Activated CD4-positive, alpha-beta memory T cell treated with anti-CD3 and anti-CD28 coated beads for 36 hours (primary cell): ENCODE measurements at places on chromosomes 1 and 21. TPM values are rescaled to one million over a fixed set of nuclear protein-coding genes. Genes with fewer than 3 reads are reported as not detected.
A peak's percentile ranks its signal among the peaks of the same experiment; 100 is the strongest.

- DNase-seq, result no peak
Observed at GRCh38 chr1:181131255-181131941, 42.9 kb downstream of the IER5 start.

- no peak for DNase-seq
Observed at GRCh38 chr1:45535988-45536766, 14.4 kb upstream of the AKR1A1 start.

GRCh38 chr1:53722025-53722424, 16.9 kb downstream of the GLIS1 start:
- DNase-seq, result no peak

- no peak for DNase-seq
Observed at GRCh38 chr1:31297277-31298247, 730 bp downstream of the ZCCHC17 start.

DNA sequence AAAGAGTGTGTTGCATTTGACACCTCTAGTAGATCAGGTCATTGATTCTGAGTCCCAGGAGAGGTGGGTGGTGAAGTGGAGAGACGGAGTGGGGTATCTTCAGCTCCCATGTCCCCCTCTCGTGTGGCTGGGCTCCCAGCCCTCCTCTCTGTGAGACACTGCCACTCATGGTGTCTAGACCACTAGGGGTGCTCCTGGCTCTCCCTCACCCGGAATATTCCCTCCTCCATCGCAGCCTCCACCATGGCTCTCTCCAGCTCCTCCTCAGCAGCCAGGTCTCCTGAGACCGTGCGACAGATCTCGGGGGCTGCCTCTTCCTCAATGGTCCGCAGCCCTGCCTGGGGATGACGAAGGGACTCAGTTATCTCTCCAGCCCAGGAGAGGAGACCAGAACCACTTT, 20.6 kb upstream of the KIF21B start:
- no peak for DNase-seq

GRCh38 chr21:36030581-36031189, 29.6 kb downstream of the SETD4 start:
- no peak for DNase-seq

DNA sequence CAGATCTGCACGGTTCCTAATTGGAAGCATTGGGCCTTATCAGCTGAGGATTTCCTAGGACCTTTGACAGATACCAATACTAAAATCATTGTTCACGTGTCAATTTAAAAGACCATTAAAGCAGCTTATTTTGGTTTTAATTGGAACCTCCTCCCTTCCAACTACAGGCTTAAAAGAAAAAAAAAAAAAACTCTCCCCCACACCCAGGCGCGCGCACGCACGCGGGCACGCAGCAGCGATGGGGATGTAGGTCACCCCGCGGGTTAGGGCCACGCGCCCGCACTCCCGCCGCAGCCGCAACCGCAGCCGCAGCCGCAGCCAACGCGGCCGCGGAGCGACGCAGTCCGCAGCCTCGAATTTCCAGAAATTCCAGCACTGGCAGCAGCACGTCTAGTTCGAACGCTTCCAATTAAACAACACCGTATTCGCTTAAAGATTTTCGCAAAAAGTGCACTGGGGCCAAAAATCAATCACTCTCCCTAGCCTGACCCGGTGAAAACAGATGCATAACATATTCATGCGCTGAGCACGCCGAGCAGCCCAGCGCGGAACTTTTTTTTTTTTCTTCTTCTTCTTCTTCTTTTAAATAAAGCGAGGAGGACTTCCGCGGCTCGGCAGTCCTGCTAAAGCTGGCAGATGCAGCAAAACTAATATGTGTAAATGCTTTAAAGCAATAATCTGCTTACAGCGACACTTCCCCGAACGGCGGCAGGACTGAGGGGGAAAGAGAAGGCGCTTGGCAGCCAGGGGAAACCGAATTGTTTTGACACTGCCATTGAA, 13.3 kb upstream of the BARHL2 start:
- DNase-seq, result no peak

- no peak for DNase-seq
Observed at GRCh38 chr1:231792634-231793033, 166.0 kb downstream of the DISC1 start.

DNA sequence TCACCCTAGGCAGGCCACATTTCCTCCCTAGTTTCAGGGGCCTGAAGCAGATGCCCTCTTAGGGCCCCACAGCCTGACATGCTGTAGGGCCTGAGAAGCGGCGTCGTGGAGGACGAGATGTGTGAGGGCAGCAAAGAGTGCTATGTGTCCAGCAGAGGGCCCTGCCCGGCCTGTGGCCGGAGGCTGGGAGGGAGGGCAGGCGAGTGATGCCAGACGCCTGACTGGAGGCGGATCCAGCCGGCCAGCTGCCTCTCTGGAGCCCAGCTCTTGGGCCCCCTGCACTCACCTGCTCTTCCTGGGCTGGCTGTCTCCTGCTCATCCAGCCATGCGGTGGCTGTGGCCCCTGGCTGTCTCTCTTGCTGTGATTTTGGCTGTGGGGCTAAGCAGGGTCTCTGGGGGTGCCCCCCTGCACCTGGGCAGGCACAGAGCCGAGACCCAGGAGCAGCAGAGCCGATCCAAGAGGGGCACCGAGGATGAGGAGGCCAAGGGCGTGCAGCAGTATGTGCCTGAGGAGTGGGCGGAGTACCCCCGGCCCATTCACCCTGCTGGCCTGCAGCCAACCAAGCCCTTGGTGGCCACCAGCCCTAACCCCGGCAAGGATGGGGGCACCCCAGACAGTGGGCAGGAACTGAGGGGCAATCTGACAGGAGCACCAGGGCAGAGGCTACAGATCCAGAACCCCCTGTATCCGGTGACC, at the start of gene GPR37L1:
Gene GPR37L1, plus strand, starts transcription at position 279 of the 697 bp plus-strand sequence. Its CDS starts 47 bp downstream, at position 326.
- no peak for DNase-seq

DNA sequence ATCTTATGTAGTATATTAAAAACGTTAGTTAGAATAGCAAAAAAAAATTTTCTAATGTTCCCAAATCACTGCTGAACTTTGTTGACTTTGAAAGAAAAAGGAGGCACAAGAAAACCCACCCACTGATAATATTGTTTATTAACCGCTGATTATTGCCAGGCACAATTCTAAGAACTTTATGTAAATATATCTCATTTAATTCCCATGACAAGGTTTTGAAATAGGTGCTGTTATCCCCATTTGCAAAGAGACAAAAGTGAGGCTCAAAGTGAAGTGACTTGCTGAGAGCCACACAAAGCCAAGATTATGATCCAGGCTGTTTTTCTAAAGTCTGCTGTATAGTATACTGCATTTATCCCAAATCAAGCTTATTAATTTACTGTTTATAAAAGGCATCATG, 56.4 kb downstream of the SASS6 start:
- DNase-seq, result no peak

GRCh38 chr21:19864476-19864875, 1133.7 kb upstream of the NCAM2 start:
- no peak for DNase-seq

DNA sequence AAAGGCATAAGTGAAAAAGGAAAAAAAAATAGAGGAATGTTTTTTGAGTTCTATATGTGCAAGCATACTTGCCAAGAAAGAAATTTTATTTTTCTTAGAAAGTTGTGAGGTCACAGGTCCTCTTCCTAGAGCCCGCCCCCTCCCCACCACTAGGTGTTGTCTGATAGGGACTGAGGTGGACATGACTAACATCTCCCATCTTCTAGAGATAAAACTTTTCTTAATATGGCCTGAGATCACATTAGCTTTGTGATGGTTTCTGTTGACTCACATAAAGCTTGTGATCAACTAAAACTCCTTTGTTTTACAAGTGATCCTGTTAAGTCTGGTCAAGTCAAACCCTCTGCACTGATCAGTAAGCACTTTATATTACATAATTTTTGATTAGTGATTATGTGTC, 33.4 kb upstream of the CITED4 start:
- peak; percentile 40 for DNase-seq

DNA sequence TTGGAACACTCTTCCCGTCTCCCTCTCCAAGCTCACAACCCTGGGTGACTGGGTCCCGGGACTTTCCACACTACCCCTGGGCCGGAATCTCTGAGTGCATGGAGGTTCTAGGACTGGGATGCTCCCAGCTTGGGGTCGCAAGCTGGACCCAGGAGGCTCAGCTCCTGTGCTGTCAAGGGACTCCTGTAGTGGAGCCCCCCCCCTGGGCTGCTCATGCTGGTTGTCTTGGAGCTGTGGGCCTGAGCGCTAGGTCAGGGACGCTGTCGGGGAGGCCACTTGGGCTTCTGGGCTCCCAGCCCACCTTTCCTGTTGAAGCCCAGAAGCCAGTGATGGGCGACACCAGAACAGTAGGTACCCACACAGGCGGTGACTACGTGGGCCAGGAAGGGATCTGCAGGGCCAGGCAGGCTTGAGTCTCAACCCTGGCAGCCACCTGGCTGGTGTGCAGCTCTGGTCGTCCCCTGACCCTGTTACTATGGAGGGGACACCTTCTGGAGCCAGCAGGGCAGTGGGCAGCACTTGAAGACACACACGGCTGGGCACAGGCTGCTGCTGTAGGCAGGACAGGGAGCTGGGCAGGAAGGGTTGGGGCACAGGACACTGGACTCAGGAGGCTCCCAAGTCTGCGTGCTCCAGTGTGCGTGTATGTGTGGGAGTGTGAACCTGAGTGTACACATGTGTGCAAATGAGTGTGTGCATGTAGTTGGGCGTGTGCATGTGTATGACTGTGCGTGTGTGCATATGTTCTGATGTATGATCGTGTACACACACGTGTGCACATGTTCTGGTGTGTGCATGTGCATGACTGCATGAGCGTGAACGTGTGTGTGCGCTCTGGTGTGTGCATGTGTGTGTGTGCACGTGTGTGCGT, 3.0 kb downstream of the MMEL1 start:
- no peak for DNase-seq

- DNase-seq, result no peak
Observed at GRCh38 chr1:48966583-48966982, 189.9 kb upstream of the BEND5 start.

DNA sequence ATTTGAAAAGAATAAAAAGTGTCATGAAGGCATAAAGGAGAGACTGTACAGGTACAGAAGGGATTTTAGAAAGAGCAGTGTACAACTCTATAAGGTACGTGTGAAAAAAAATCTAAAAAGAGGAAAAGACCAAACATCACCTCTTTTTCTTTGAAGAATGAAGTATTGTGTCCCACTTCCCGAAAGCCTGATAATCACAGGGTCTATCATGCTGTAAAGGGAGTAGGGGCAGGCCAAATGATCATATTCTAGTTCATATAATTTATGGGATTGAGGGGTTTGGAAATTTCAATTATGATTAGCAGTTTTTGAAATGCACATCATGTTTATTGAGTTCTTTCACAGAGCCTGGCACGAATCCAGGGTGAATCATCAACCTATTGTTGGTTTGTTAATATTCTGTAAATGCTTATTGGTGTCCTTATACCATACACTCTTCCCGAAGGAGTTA, 910 bp upstream of the RERE start:
- DNase-seq, result no peak

DNA sequence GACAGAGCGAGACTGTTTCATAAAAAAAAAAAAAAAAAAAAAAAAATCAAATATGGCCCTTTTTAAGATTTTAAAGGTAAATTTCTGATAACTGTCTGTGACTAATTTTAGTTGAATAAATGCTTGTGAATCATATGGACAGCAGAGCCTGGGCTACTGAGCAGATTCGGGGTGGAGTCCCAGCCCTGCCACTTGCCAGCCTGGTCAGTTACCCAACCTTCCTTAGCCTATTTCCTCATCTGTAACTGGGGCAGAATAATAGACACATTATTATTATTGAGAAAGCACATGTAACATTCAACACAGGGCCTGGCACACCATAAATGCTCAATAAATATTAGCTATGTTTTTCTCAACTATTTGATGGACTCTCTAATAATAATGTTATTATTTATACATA, 11.2 kb upstream of the H3-3A start:
- DNase-seq, result no peak

DNA sequence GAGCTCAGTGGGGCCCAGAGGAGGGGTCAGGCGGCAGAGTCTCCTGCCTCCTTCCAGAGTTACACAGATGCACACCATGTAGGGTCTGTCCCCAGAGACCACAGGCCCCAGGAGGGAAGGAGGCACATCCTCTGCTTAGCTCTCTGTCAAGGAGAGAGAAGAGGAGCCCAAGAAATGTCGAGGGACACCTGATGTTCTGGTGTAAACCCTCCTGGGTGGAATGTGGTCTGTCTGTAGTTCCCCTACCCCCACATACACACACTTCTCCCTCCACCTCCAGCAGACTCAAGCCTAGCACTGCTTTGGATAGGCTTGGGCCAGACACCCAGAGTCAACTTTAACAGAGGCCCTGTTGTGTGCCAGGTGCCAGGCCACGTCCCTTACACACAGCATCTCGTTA, 34.2 kb downstream of the KIF21B start:
- no peak for DNase-seq

DNA sequence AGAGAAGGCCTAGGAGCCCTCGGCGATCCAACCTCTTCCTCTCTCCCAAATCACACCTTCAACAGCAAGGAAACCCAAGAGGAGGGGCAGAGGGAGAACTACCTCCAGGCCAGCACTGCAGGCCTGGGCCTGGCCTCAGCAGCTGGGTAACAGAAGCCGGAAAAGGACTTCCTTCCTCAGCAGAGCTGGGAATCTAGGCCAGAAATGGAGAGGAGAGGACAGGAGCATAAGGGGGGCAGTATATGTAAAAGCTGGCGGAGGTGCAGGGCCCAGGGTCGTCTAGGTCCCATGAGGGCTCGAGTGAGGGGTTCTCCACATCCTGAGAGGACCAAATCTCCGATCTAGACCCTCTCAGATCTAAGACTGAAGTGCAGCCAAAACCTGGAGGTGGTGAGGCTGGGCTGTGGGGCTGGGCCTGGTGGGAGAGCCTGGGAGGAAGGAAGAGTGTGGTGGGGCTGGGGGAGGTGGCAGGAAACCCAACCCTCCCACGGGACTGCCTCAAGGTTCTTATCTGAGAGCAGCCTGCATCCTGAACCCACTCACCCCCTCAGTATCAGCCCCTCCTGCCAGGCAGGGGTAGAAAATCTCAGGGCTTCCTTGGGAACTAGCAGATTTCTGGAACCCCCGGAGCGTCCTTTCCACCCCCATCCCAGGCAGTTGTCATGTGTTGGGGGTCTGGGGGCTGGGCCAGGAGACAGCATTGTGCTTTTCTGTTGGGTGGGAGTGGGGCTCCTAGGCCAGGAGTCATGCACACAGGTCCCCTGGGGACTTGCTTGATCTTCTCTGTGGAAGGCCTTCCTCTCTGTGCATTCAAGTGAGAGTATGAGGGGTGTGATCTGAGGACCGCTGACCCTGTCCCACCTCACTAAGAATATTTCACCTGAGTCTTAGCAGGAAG, 33.0 kb downstream of the PIK3C2B start:
- peak; percentile 50 for DNase-seq

- DNase-seq, result no peak
Observed at GRCh38 chr1:162230517-162230916, 146.1 kb downstream of the SPATA46 start.

GRCh38 chr1:88985032-88985431, 7.4 kb downstream of the KYAT3 start:
- DNase-seq, result no peak

GRCh38 chr1:80445033-80445432, 1355.7 kb upstream of the ADGRL2 start:
- DNase-seq, result no peak

- DNase-seq, result no peak
Observed at GRCh38 chr1:230142608-230143210, 75.7 kb downstream of the GALNT2 start.

FLG2 gene
- total RNA-seq, result not detected

UBL4B gene
- total RNA-seq, result not detected

ACOT11 gene
- 0.99 TPM for total RNA-seq

HPDL gene
- total RNA-seq, result 14.3 TPM

C1orf74 gene
- 3.5 TPM for total RNA-seq

PRR9 gene
- total RNA-seq, result not detected

NPPB gene
- total RNA-seq, result not detected

TEX38 gene
- total RNA-seq, result not detected

RNF186 gene
- not detected for total RNA-seq

ZNF593OS gene
- not detected for total RNA-seq
